ENCODE measurements at places on chromosomes 1 and 21.
A peak's percentile ranks its signal among the peaks of the same experiment; 100 is the strongest.

GRCh38 chr1:223712194-223712849 lies at the start of gene CAPN2:
TSS of gene CAPN2 (plus strand) at chr1:223712539. CDS start at chr1:223712641, 102 bp downstream.
- peak; percentile 20 for DNase-seq

DNA sequence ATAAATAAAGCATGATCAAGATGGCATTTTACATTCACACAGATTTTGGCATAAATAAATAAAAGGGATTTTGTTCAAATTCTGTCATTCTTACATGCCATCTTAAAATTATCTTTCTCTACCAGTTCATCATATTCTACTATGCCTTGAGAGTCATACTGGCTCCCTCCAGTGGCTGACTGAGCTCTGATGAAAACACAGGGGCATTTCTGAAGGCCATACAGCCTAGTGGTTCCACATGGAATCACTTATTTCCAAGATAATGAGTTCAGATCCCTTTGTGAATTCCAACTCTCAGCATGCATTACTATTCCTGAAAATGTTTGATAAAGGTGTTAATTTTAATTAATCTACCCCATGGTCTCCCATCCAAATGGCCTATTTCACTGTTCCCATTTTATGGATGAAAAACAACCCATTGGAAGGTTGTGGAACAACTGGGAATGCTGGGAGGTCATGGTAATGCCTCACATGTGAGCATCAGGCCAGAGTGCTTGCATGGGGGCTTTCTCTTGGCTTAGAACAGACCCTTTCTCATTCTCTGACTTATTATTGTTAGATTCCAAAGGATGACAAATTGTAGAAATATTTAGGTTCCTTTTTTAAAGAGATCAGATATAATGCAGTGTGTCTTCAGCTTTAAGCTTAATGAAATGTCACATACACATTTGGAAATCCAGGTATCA lies 622.4 kb upstream of the PKN2 start:
- no peak for DNase-seq

- no peak for DNase-seq
Measured at GRCh38 chr1:96927125-96927524, 205.5 kb downstream of the PTBP2 start.

- no peak for DNase-seq
Measured at GRCh38 chr1:153395136-153395685, 4.3 kb upstream of the S100A8 start.

DNA sequence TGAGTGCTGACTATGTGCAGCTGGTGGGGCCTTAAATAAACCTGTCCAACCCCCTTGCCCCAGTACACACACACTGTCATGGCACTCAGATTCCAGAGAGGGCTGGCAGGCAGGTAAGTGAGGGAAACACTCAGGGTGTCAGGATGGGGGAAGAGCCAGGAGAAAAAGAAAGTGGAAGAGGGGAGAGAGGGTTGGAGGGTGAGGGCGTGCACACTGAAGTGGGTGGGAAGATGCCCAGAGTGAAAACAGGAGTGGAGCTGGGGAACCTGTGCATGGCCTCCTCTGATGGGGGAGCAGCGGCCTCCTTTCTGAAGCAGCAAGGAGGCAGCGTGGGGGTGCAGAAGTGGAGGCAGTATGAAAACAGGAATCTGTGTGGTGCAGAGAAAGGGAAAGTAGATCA lies 160.6 kb upstream of the JUN start:
- DNase-seq = no peak

- DNase-seq = no peak
Measured at GRCh38 chr1:110545492-110545891, 26.5 kb upstream of the KCNA10 start.

DNA sequence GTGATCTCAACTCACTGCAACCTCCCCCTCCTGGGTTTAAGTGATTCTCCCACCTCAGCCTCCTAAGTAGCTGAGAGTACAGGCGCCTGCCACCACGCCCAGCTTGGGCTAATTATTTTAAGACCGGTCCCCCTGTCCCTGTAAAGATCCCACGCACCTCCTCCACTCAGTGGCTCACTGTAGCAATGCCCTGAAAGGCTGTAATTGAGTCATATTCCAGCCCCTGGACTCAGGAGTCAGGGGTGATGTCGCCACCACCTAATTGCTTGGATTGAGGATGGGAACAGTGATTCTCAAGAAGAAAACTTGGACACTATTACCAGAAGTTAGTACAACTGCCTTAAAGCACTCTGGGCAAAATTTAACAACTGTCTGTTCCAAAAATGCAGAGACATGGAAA lies 3.1 kb upstream of the EDARADD start:
- DNase-seq = no peak

DNA sequence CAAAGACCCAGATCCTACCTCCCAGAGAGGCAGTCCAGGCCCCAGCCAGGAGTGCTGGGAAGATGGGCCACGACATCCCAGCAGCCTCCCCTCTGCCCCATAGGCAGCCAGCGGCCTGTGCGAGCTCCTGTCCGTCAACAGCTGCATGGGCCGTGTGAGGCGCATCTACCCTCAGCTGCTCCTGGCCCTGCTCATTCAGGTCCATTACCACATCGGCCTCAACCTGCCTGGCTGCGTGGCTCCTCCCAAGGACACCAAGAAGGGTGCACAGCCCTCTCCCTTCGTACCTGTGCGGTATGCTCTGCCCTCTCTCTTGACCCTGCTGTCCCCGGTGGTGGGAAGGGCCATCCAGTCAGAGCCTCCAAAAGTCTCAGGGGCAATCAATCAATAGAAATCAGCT lies 29.5 kb upstream of the TTC4 start:
- no peak for DNase-seq

- DNase-seq = no peak
Measured at GRCh38 chr1:55839626-55840025, 624.5 kb upstream of the USP24 start.

DNA sequence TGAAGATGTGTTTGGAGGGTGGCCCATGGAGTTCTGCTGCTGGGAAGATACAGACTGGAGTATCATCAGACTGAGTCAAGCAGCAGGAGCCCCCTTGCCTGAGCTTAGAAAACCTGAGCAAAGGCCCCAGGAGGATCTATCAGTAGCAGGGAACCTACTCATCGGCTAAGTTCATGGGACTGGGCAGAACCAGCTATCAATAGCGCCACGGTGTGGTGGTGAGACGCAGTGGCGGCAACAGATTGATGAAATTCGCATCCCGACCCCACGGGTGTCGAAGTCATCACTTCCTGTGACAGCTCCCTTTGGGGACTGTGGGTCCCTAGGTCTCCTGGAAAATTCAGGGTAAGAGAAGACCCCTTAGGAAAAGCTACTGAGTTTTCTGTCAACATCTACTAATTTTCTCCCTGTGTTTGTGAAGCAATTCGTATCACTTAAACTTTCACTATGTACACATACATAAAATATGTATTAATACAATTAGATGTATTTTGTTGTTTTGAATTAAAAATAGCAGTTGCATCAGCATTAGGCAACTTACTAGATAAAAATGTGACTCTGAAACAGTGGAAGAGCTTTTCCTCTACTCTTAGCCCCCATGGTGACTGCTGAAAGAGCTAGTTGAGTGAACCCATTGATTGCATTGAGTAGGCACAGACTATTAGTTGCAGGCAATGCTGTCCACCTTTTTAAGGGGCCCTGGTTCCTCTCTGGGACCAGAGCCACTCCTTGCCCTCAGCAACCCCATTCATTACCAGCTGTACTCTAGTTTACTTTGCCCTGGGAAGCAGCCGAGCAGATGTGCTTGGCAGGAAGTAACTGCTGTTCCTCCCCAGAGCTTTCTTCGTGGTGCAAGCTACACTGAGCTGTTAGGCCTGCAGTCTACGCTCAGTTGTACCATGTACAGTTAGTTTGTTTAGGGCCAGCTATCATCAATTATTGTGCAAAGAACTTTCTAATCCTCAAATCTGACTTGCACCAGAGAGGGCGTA lies 7.3 kb upstream of the CACNA1S start:
- DNase-seq = no peak

DNA sequence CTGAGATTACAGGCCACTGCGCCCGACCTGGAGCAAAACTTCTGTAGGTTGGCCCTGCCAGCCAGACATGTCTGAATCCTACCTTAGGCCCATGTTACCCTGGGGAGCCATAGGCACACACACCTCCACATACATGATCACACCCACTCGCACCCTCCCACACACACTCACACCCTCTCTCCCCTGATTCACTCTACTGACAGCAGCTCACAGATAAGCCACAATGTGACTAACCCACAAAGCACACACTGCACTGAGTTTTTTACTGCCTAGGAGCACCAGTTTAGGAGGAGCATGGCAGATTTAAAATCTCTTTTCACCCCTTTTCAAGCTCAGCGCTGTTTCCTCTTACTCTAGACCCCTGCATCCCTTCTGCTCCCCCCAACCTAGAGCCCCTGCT lies 41.7 kb downstream of the SLC30A1 start:
- DNase-seq = no peak

DNA sequence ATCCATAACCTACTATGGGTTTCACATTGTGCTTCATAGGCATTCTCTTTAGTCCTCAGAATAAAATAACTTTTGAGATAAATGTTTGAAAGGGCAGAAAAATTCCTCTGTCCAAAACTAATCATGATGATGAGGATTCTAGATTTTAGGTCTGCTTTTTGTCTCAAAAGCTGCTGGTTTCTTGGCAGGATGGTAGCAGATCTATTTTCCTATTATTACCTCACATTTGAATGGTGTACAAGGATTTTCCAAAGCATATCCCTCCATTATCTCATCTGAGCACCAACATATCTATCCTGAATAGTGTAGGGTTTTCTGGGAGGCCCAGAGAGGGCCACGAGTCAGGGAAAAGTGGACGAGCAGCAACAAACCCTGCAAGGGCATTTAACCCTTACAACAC lies 201.9 kb downstream of the PLPP3 start:
- no peak for DNase-seq

DNA sequence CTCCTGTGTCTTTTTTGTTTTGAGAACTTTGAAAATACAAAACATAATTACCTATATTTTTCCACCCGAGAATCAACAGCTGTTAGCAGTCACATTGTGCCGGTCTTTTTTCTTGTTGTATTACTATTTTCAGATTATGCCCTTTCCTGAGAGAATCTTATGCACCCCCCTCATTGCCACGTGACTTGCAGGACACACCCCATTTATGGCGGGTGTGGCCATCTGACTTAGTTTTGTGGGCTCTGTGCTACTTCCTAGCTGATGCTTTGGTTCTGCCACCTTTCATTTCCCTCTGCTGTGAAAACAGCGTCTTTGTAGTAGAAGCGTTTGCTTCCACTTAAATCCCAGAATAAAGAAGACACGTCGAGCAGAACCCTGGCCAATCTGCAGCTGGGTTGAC lies 82.8 kb upstream of the SOX13 start:
- no peak for DNase-seq

DNA sequence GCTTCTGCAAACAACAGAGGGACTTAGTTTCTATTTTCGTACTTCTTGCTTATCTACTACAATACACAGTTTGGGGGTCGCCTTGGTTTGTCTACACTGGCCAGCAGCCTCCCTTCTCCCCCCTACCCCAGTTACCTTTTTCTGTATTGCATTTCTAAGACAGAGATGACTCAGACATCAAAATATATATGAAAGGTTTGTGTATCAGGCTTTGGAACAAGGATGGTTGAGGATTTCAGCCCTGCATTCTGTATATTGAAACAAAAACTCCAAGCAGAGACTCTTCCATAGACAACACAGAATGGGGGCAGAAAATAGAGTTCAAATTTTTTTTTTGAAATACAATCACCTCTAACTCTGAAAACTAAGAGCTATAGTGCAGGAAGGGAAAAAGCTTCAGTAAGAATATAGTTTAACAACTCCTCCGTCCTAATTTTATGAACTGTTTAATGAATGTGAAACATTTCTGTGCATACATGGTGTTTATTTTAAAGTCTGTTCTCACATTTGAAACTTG lies 1.9 kb downstream of the SAMD13 start:
- DNase-seq = no peak

DNA sequence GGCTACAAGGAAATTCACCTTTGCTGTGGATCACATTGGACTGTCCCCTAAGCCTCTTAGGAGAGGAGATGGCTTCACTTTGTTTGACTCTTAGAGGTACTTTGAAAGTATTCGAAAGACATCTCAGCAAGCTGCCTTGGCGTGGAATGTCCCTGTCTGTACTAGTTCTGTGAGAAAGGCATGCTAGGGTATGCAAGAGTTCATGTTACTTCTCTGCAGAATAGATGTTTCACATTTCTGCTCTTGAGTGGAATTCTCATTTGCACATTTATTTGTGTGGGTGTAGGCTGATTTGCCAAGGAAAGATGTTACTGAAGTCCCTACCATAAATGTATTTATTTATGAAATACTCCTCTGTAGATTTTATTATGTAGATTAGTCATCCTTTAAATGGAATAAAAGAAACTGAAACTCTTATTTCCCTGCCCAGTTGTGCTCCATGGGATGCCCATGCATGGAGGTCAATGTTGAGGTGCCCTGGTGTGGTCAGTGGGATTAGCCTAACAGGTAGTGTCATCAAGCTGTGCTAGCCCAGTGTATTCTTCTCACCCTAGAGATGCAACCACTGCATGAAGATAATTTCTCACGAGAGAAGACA lies 13.8 kb downstream of the MIA3 start:
- no peak for DNase-seq

- DNase-seq = no peak
Measured at GRCh38 chr1:47161298-47162040, 24.2 kb downstream of the CYP4A22 start.

DNA sequence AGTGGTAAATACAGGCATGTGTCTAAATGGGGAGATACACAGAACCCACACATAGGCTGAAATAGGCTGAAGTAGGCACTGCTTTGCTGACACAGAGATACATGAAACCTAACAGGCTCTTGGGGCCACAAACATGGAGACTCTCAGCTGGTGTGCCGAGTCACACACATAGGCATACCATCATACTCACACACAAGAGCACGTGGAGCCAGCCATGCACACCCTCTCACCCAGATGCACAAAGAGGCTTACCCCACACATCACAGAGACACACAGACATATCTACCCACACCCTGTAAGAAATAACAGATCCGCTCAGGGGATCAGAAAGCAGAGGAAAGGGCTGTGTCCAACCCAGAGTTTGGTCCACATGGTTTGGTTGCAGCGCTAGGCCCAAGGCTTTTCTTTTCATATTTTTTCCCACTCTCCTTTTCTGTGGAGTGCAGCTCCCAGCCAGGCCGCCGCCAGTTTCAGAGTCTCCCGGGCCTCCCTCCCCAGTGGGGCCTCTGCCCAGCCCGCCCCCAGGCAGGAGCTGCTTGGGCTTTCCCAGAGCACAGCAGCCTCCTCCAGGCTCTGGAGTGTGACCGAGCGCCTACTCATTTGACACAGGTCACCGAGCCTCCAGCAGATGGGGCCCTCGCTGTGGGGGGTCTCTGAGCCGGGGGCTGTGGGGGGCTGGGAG lies 3.9 kb upstream of the POU3F1 start:
- DNase-seq = no peak

DNA sequence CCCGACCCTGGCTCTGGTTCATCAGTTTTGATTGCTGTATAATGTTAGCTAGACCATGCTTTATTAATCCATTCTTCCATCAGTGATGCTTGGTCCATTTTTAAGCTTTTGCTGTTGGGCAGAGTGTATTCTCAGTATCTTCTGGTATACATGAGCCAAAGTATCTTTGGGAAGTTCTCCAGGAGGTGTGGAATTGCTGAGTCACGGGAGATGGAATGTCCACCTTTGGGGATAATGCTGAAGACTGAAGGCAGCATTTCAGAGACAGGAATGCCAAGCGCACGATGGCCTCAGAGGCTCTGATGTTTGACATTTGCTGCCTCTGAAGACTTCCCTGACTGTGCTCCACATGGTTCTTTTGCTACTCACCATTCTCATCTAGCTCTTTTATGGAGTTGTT lies 266.3 kb upstream of the KAZN start:
- DNase-seq = no peak

All from SHP77 treated with DMSO at 0.1 percent for 48 hours (cell line).